ENCODE measurements at places on chromosomes 11 and 22. TPM values are rescaled to one million over a fixed set of nuclear protein-coding genes. Genes with fewer than 3 reads are reported as not detected.

DNA sequence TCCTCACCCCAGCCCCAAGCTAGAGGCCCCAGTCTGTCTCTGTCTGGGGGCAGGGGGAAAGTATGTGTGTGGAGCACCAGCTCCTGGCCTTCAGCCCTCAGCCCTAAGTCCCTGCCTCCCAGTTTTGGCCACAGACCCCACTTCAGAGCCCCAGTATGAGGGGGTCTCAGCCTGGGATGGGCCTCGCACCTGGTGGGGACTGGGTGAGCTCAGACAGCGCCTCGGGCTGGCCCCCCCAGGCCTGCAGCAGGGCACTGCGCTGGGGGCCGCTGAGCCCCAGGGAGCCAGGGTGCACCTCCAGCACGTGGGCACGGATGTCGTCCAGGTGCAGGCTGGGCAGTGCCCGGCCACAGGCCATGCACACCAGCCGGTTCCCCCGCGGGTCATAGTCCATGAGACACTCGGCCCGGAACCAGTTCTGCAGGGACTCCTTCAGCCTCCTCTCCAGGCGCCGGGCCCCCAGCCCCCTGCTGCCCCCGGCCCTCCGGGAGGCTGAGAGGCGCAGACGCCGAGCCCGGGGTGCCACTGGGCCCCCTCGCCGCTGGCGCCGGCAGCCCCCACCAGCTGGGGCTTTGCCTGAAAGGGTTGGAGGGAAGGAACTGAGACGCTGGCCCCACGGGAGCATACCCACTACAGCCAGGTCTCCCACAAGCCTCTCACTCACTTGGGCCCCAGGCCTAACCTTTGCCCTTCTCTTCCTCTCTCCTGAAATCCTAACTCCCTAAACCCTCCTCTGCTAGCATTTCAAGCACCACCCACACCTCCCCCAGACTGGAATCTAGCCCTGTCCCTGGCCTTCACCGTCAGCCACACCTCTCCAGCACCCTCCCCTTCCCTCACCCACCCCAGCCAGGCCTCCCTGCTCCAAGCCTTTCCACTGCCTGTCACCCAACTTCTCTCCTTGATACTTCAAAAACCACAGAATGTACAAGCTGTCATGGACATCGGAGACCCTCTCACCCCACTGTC lies 3.6 kb downstream of the ZFTA start:
- peak; percentile 78 for DNase-seq

- no peak for DNase-seq
Observed at GRCh38 chr11:24226606-24227005, 270.2 kb upstream of the LUZP2 start.

GRCh38 chr11:1852877-1853276 lies at the start of gene LSP1:
Gene LSP1, plus strand, starts transcription at chr11:1853084. Its CDS starts 61 bp downstream, at chr11:1853145.
- DNase-seq = no peak

Gene DDX6
- total RNA-seq = 104 TPM

Gene OR5A1
- not detected for total RNA-seq

Gene HBB
- 1,053 TPM for total RNA-seq

Data from posterior vena cava (tissue), 2 donors.